ENCODE measurements at places on chromosomes 13 and 19.

DNA sequence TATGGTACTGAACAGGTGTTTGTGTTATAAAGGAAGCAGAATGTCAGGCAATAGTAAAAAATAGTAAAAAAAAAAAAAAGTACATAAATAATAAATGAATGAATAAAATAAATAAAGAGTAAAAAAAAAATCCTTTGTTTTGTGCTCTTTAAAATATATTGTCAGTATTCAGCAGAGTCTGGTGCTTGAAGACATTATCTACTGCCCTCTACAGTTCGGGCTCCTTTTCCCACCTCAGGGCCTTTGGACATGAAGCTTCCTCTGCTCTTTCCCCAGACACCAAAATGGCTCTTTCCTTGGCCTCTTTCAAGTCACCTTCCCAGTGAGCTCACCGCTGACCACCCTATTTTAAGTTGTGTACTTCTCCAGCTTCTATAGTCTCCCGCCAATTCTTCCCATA lies 137.5 kb downstream of the TNFRSF19 start:
- no peak for DNase-seq

GRCh38 chr19:33096005-33096404 lies 15.0 kb downstream of the GPATCH1 start:
- DNase-seq: no peak

DNA sequence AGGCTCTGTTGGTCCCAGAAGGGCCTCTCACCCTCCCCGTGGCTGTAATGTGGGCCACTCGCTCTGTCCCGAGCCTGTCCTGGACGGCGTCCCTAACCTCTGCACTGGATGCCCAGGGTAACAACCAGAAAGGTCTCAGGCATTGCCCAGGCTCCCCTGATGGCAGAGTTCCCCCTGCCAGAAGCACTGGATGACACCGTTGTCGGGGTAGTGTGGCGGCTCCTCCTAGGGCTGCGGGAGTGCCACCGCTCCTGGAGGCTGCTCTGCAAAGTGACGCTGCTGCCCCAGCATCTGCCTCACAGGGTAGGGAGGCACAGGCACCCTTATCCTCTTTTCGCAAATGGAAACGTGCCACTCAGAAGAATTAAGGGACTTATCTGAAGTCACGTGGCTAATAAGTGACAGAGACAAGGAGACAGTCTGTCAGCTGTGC lies 32.0 kb downstream of the MPHOSPH8 start:
- DNase-seq: no peak

- no peak for DNase-seq
Observed at GRCh38 chr19:12833418-12833737, 1.0 kb downstream of the RTBDN start.

GRCh38 chr13:48780713-48781341 lies 127.1 kb downstream of the CYSLTR2 start:
- DNase-seq: no peak

GRCh38 chr13:51035978-51036377 lies 75.1 kb downstream of the C13orf42 start:
- DNase-seq: no peak

DNA sequence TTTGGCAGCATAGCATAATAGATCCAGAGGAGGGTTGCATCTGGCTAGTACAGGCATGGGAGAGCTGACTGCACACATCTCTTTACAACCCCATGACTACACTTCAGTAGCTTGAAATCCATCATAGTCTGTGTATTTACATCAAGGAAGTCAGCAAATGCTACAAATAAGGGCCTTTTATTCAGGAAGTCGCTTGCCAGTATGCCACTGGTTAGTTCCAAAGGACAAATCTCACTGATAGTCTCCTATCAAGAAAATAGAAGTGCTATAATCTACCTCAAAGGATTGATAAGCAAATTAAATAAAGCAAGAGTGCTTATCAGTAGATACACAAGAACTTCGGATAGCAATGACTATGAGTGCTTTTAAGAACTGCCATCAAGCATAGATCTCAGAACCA lies 112.7 kb downstream of the KLF12 start:
- DNase-seq: no peak

- DNase-seq: peak; percentile 68
Observed at GRCh38 chr19:5947435-5947834, 30.5 kb downstream of the RANBP3 start.

DNA sequence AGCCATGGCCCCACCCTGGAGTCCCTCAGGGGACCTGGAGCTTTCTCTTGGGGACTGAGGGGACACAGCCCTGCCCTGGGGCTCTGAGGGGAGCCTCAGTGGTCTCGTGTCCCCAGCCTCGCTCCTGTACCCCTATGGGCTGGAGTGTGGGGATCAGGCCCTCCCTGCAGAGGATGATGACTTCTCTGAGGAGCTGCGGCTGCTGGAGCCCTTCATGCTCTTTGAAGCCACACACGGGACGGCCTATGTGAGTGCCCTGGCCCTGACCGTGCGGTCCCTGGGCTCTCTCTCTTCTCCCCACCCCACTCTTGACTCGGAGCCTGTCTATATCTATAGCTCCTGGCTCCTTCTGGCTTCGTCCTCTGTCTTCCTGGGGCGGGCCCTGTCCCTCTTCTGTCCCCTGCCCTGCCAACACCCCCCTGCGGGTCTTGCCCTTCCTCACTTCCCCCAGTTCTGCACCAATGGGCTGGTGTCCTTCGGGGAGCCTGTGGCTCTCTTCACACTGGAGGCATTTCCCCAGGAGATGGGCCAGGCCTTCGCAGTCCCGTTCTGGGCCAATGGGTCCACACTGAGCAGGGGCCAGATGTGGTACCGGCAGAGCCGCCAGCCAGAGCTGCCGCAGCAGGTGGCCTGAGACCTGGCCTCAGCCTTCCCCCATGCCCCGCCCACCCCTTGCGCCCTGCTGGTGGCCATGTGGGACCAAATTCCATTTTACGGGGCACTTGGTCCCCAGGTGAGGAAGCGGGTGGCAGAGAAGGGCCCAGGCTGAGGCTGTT lies 33.1 kb downstream of the HPN start:
- DNase-seq: no peak

GRCh38 chr13:113273851-113274590 lies 23.0 kb upstream of the LAMP1 start:
- peak; percentile 67 for DNase-seq

DNA sequence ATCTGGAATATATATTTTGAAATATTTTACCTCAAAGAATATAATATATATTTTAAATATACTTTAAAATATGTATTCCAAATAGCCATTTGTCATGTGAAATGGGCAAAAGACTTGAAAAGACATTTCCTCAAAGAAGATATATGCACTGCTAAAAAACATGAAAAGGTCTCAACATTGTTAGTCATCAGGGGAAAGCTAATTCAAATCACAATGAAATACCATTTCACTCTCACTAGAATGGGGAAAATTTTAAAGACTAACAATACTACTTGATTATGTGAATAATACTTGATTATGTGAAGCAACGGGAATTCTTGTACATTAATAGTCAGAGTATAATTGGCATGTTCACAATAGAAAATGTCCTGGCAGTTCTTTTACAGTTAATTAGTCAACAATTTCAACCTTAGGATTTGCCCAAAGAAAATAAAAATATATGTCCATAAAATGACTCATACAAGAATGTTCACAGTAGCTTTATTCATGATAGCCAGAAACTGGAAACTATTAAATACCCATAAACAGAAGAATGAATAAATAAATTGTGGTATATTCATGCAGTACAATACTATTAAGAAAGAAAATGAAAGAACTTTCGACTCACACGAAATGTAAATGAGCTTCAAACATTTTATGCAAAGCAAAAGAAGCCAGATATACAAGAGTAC lies 6.8 kb upstream of the KBTBD6 start:
- DNase-seq: no peak

- DNase-seq: no peak
Observed at GRCh38 chr13:80161219-80161618, 179.7 kb downstream of the SPRY2 start.

- DNase-seq: no peak
Observed at GRCh38 chr13:56182598-56182997, 958.1 kb upstream of the PRR20A start.
